ENCODE measurements at places on chromosomes 2 and 18.

DNA sequence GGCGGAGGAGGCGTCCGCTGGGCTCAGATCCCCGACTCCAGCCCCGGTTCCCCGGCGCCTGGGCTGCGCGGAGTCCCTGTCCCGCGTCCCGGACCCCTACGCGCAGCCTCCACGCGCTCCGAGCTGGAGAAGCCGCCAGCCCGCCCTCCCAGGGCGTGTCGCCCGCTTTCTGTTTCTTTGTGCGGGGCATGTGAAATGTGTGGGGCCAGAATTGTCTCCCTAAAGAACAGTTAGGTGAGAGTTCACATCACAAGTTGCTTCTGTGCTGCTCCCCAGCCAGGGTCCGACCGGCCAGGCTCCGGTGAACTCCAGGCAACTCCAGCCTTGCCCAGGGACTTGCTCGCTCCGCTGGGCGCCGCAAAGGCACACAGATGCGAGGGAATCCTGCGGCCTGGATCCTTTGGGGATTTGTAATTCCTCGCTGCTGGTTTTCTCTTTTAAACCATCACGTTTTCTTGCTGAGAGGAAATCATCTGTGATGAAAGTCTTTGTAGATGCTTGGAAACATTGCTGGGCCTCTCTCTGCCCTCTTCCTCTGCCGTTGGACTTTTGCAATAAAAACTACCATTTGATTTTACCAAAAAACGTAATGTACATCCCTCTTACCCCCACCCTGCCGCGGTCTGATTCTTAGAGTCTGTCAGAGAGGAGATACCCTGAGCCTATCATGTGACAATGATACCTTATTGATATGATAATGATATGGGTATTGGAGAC is 631 bp downstream of the GYPC start:
- DNase-seq = peak; percentile 70

DNA sequence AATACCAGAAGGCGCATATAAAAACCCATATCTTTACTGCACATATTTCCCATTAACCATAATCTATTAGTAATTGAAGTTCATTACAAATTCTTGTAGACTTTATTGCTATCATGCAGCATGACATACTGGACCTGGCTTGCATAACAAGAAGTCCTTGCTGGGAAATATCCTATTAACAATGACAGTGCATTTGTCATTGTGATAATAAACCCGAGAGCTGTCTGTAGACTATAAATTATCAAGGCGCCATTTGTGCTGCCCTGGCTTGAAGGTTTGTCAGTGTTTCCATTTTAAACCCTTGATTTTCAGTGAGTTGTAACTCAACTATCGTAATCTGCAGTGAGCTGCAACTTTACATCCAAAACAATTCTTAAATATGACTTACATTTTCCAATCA is 59.0 kb downstream of the HNMT start:
- DNase-seq = no peak

DNA sequence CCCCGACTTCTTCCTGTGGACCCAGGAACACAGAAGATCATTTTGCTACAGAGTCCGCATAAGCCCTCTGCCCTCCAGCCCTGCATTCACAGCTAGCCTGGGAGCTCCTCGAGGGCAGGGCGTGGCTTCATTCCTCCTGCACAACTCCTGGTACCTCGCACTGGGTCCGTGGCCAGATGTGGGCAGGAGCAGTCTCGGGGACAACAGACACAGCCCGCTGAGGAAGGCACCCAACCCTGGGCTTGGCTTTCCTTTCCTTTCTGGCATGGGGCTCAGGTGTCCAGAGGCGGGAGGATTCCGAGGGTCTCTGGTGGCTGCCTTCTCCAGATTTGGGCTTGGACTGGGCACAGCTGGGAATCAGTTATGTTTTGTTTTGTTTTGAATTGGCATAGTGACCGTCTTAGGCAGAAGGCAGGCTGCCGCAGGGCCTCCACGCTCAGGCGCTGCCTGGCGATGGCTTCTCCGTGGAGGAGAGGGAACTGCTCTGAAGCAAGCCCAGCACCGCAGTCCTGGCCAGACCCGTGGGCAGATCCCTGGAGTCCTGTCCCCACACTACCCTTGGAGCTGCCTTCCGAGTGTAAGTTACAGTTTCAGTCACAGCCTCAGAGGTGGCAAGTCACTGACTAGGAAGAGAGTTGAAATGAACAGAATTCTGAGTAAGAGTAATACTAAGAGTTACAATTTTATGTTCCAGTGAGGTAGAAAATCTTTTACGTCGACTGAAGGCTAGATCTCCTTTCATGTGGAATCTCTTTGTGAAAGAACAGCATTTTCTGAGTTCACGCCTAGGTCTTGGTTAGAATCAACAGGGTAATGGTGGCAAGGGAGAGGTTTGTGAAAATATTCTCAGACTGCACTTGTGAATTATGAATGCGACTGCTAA is 47.9 kb downstream of the LDLRAD4 start:
- peak; percentile 68 for DNase-seq

DNA sequence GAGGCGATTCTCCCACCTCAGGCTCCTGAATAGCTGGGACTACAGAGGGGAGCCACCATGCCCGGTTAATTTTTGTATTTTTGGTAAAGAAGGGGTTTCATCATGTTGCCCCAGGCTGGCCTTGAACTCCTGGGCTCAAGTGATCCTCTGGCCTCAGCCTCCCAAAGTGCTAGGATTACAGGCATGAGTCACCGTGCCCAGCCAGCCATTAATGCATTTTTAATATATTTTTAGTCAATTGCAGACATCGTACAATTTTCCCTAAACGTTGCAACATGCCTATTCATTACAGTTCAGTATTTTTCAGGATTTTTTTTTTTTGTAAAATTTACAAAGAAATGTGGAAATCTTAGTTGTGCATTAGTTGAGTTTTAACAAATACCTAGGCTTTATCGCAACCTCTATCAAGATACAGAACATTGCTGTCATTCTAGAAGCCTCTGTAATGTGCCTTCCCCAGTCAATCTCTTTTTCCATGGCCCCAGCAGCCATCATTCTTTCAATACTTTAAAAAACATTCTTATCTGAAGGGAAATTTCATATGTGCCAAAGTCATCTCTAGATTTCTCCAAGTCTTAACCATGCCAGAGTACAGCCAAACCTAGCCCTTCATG is 14.7 kb downstream of the NABP1 start:
- no peak for DNase-seq

- no peak for DNase-seq
These were observed 329.0 kb upstream of the LRATD1 start for GRCh38 chr2:14303366-14304115.

DNA sequence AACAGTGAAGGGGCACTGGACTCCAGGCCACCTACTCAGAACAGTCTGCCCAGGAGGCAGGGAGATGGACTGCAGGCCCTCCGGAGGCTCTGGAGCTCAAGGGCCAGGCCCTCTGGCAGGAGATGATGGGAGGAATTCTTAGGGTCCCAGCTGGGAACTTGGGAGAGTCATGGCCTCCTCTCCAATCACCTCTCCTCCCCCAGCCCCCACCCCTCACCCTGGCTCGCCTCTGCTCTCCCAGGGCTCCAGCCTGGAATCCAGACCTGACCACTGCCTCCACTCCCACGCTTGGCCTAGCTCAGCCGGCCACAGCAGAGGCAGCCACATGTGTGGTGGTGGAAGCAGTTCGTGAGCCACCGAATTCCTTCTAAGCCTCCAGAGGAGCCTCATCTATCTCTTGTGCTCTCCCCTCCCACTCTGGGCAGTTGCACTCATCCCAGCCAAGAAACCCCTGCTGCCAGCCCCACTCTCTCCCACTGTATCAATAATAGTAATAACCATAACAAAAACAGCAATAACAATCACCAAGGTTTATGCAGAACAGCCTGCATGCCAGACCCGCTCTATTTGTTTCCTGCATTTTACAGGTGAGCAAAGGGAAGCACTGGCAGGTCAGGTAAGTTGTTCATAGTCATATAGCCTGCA is 67.4 kb downstream of the TNS1 start:
- DNase-seq = peak; percentile 51
